Mucosa of descending colon (tissue), 3 donors: ENCODE measurements at places on chromosomes 1 and 21.

GRCh38 chr1:41274752-41275545, 32.8 kb upstream of the SCMH1 start:
- DNase-seq, result no peak

DNA sequence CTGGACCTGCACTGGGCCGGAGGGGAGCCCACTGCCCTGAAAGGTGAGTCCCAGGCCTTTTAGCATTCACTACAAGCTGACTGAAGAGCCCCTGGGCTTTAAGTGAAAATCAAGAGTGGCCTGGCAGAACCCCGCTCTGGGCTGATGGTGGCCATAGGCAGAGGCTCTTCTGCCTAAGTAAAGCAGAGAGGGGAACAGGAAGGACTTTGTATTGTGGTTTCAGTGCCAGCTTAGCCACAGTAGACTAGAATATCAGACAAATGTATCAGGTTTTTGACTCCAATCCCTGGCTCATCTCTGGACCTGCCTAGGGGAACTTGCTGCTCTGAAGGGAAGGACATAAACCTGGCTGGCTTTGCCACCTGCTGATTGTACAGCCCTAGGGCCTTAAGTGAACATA, 10.2 kb upstream of the HENMT1 start:
- DNase-seq, result no peak

DNA sequence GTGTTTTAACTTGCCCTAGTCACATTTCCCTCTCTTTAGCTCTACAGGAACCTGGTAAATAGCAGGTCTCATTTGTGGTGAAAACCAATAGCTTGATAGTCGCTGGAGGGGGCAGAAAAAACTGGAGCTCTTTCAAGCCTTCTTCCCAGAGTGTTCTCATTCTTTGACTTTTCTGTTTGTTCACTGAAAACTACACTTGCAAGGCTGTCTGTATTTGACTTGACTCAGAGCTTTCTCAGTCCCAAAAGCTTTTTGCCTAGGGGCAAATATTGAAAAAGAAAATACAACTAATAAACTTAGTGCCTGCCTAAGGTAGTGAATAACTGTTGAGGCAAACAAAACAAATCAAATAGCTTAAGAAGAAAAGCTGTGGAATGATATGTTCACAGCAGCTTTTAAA, 217.1 kb upstream of the CHRM3 start:
- no peak for DNase-seq

- no peak for DNase-seq
Observed at GRCh38 chr1:54460861-54461387, 54.7 kb upstream of the SSBP3 start.

DNA sequence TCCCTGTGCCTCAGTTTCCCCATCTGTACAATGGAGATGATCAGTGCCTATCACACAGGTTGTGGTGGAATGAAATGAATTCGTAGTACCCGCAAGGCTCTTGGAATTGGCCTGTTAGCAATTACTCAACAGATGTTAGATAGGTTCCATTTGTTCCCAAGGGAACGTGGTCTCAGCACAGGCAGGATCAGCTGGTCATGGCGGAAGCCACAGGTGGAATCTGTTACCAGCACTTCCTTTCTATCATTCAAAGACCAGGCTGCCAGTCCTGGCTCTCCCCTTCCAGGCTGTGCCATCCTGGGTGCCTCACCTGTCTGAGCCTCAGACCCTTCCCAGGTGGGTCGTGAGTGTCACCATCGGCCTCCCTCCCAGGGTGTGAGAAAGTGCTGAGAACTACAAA, 61.5 kb downstream of the FBXO2 start:
- no peak for DNase-seq
